Foreskin keratinocyte (primary cell): ENCODE measurements at places on chromosomes 6 and 20. TPM values are rescaled to one million over a fixed set of nuclear protein-coding genes. Genes with fewer than 3 reads are reported as not detected.

- no peak for DNase-seq
Observed at GRCh38 chr20:19397666-19398065, 185.2 kb downstream of the SLC24A3 start.

DNA sequence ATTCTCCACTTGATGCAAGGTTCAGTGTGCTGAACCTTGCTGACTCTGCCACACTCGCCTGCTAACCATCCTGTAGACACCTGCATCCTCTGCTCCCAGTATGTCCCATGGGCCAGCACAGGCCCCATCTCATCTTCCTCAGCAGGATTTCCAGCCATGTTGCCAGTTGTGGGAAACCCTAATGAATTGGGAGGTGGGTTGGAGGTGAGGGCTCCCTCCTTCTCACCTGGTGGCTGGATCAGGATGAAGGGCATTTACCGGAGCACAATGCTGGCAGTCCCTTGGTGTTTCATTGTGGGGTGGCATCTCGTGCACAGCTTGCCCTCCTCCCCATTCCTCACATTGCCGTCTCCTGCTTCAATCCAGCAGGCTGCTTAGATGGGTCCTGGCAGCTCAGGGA is 204.3 kb upstream of the FOXQ1 start:
- no peak for DNase-seq

- DNase-seq: peak; percentile 95
Observed at GRCh38 chr6:35810971-35811698, 6.0 kb downstream of the LHFPL5 start.

- no peak for DNase-seq
Observed at GRCh38 chr20:41387444-41387851, 20.8 kb upstream of the EMILIN3 start.

- no peak for DNase-seq
Observed at GRCh38 chr20:17634661-17635331, 47.2 kb downstream of the RRBP1 start.

DNA sequence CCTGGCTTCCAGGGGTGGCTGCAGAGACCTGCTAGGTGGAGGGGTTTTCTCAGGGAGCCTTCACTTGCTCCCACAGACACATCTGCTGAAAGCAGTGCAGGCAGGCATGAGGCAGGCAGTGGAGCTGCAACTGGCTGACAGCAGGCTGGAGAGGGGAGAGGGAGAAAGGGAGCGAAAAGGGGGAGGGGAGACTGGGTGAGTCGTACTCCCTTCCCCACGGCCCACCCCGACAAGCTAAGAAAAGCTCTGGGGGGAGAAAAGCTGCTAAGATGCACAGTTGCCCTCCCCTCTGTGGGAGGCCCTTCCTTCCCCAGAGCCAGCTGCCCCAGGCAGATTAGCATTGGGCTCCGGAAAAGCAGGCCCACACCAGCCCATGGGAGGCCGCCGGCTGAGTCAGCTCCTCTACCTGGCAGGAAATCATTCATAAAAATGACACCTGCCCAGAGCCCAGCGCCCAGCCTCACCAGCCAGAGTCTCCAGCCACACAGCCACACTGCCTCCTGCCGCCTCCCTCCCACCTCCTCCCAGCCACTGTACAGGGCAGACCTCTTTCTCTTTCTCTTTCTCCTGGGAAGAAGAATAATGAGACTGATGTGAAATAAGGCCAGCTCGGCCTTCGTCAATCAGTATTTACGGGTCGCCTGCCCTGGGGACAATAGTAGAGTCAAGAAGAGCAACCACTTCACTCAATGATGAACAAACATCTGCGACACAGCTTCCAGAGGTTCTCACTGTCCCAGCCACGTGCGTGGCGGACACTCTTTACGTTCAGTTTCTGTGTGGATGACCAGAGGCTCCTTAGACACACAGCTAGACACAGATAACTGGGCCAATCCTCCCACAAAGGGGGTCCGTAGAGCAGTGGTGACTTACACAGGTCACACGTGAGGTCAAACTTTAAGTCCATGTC is 7.7 kb upstream of the C20orf203 start:
- peak; percentile 60 for DNase-seq

DNA sequence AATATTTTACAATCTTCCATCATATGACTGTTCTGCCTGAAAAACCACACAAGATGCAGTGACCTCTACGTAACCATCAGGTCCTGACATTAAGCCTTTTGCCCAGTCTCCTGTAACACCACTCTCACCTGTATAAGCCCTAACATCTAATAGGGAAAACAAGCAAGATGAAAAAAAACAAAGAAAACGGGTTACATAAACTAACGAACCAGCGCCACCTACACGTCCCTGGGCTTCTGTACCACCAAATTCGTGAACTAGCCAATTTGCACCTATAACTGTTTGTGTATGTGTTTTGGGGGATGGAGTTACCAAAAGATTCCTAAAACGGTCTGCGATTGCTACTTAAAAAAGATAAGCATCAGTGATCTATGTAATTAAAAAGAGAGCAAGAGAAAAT is 70.2 kb downstream of the BLOC1S5 start:
- DNase-seq: no peak

DNA sequence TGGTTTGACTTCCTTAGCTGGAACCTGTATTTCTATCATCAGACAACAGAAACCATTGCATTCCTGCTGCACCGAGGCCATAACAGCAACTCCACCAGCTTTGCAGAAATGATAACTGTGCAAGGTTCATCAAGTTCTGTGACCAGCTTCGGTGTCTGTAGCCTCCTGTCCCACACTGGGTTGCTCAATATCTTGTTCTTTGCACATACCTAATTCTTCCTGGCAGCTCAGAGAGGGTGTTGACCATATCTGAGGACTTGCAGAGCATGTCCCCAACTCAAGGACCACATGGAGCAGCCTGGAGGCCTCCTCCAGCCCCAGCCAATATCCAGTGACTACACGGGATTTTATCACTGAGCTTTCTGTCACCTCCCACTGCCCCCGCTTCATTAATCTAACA is 59.3 kb upstream of the SCAF8 start:
- DNase-seq: no peak

DNA sequence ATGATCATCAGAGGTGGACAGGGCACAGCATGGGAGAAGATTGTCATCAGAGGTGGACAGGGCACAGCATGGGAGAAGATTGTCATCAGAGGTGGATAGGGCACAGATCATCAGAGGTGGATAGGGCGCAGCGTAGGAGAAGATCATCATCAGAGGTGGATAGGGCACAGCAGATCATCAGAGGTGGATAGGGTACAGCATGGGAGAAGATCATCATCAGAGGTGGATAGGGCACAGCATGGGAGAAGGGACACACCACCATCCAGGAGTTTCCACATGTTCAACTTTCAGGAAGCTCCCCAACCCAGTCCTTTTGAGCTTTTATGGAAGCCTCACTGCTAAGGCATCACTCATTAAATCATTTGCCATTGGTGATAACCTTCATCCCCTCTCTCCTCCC is 104.1 kb downstream of the MAP7 start:
- no peak for DNase-seq

The GLP1R gene
- total RNA-seq: not detected in 2 replicates

The MYBL2 gene
- 46.7 and 66.7 TPM in 2 replicates for total RNA-seq

The LRFN2 gene
- total RNA-seq: not detected in 2 replicates

- no peak for DNase-seq
Observed at GRCh38 chr6:3758842-3759144, 7.3 kb upstream of the PXDC1 start.

The ANKRD66 gene
- total RNA-seq: not detected in 2 replicates

DNA sequence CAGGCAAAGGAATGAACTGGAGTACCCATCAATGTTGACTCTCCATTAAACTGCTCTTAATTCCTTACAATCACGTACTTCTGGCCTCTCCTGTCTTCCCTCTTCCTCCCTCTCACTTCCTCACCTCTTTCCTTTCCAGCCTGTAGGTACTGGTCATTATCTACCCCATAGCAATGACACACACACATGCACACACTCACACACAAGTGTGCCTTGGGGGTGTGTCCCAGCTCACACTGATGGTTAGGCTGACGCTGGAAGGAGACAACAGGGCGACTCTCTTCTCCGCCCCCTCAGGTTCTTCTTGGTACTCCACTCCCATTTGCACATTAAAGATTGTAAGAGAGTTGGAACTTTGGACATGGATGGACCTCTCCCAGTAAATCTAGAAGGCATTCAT is 14.0 kb upstream of the SERPINB9 start:
- DNase-seq: no peak

- DNase-seq: no peak
Observed at GRCh38 chr20:41086402-41087324, 50.7 kb upstream of the PLCG1 start.

GRCh38 chr6:154457046-154457713 is 53.3 kb downstream of the CNKSR3 start:
- peak; percentile 63 for DNase-seq

- DNase-seq: no peak
Observed at GRCh38 chr6:89562093-89562973, 76.2 kb downstream of the LYRM2 start.

DNA sequence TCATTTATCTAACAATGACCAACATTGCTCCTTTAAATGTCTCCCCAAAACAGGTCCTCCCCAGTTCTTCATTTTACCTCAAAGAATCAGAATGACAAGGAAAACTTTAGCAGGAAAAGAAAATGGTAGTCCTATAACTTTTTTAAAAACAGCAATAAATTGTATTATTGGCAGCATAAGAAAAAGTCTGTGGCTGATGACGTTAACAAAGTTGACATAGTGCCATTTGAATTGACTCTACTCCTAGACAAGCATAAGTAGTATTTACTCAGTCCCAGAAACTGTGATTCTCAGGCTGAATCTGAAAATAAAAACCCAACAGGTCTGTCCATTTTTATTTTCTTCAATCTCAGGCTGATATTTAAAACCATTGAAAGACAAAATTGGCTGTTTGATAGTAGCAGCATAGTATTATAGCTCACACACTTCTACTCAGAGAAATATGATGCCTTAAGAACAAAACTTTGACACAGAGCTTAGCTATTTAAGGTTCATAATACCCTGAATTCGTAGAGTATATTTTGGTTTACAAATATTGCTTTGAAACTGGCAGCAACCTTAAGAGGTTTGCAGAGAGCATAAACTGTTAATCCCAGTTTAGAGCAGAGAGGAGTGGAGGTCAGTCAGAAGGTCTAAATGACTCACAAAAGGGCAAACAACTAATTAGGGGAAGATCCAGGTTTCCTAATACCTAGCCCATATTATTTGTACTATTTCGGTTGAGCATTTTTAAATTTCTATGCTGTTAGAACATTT is 35.0 kb upstream of the TENT5A start:
- DNase-seq: no peak

DNA sequence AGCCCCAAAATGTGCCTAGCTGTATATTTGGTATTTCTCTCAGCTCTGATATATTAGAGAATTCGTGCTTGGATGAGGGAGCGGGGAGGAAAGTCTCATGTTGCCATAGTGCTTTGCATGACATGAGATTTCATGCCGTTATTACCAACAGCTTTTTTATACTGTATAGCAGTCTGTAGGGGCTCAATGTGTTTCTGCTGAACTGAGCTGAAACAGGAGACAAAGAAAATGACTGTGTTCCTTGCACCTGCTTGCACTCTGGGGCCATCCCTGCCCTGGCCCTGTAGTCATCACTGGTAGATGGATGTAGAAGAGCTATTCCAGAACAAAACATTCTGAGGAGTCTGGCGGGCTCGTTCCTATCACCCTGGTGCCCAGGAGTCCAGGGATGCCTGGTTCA is 128.0 kb upstream of the SASH1 start:
- DNase-seq: no peak

DNA sequence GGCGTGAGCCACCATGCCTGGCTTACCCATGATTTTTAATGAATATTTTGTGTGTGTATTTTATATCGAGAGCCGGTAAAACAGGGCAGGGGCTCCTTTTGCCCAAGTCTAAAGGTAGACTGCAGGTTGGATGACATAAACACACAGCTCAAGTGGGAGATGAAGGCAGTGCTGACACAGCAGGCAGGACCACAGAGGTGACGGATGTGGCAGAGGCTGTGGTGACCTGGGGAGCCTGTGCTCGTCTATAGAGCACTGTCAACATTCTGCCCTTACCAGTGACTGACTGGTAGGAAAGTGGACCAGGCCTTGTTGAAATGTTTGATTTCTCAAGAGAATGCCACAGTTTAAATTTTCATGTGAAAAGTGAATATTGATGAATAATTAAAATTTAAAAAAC is 137.5 kb downstream of the ZFP64 start:
- no peak for DNase-seq

The DPPA5 gene
- not detected in 2 replicates for total RNA-seq

The DYNLT2 gene
- total RNA-seq: 0.56 and 0.85 TPM in 2 replicates

The TRERF1 gene
- total RNA-seq: 10.4 and 10.9 TPM in 2 replicates

The FHL5 gene
- total RNA-seq: not detected in 2 replicates

GRCh38 chr20:34680586-34681175 is 3.8 kb upstream of the PIGU start:
- DNase-seq: no peak

The SAPCD1 gene
- total RNA-seq: 2.4 and 3.1 TPM in 2 replicates

The CTAGE9 gene
- not detected in 2 replicates for total RNA-seq

GRCh38 chr6:6466967-6467761 is 121.4 kb upstream of the LY86 start:
- peak; percentile 93 for DNase-seq

The GPR6 gene
- total RNA-seq: not detected in 2 replicates

The CNR1 gene
- not detected in 2 replicates for total RNA-seq

The HLA-F gene
- total RNA-seq: 35.3 and 55.5 TPM in 2 replicates

DNA sequence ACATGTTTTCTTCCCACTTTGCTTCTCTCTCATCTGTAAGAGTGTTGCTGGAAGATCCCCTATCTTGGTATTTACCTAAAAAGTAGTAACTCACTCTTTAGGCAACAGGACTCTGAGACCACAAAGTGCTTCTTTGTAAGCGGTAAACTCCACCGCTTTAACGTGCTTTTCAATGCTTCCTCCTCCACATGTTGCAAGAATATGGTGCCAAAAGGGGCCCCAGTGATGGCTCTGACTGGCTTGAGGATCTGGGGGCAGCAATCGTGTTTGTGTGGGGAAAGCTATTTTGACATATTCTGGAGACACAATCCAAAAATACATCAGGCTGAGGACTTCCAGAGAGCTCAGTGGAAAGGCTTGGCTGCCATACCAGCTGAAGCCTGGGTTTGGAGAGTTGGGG is 12.4 kb upstream of the CPNE5 start:
- no peak for DNase-seq

The KCNS1 gene
- total RNA-seq: 1.7 and 2.1 TPM in 2 replicates

GRCh38 chr6:115976321-115976870 is 84.3 kb downstream of the FRK start:
- DNase-seq: no peak

The HEY2 gene
- not detected in 2 replicates for total RNA-seq

DNA sequence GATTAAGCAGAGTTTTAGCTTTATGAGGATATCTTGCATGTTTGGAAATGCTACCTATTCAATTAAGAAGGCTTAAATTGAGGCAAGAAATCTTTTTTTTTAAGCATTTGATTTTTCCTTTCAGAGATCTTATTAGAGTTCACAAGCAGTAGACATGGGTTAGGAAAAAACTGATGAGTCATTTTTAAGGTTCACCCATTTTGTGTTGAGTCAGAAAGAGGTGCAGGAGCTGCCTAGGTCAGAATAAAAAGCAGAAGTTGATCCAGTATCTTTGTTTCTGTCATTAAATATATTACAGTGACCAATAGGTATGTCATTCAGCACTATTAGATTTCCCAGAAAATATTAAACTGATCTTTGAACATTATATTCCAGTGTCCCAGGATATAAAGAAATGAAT is 306.8 kb downstream of the LMBRD1 start:
- DNase-seq: no peak

The IRF4 gene
- not detected in 2 replicates for total RNA-seq

The IL20RA gene
- 1.2 and 1.7 TPM in 2 replicates for total RNA-seq
